ENCODE measurements at places on chromosomes 12 and 14. TPM values are rescaled to one million over a fixed set of nuclear protein-coding genes. Genes with fewer than 3 reads are reported as not detected.

NRL gene
- total RNA-seq, result 1.0 TPM

ADAM20 gene
- total RNA-seq, result under 0.01 TPM

CPNE6 gene
- not detected for total RNA-seq

SLCO1B1 gene
- total RNA-seq, result not detected

TMEM132D gene
- total RNA-seq, result under 0.01 TPM

STAC3 gene
- 4.5 TPM for total RNA-seq

SERPINA6 gene
- 0.13 TPM for total RNA-seq

OASL gene
- 0.08 TPM for total RNA-seq

KCNC2 gene
- not detected for total RNA-seq

Data from epithelial cell of alveolus of lung (primary cell).